ENCODE measurements at places on chromosomes 1 and 21.

GRCh38 chr1:227945891-227946623 lies 1.7 kb downstream of the WNT9A start:
- no peak for DNase-seq

- no peak for DNase-seq
These were observed 460.1 kb upstream of the RUNX1 start for GRCh38 chr21:35509001-35509704.

DNA sequence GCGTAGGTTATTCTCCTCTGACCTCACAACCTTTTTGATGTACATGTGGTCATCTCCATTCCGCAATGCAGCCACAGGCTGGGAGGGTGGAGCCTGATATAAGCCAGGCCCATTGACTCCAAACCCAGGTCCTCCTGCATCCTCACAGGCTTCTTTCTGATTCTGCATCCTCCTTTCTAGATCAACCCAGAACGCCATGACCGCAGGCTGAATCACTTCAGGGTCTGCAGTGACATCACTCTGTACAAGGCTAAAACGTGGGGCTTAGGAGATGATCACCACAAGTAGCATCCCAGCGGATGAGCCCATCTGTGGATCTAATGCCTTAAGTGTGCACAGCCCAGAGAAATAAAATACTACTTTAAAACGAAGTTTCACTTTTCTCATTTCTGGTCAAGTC lies 16.1 kb downstream of the EBNA1BP2 start:
- no peak for DNase-seq

- no peak for DNase-seq
These were observed 33.2 kb downstream of the STUM start for GRCh38 chr1:226581650-226582330.

DNA sequence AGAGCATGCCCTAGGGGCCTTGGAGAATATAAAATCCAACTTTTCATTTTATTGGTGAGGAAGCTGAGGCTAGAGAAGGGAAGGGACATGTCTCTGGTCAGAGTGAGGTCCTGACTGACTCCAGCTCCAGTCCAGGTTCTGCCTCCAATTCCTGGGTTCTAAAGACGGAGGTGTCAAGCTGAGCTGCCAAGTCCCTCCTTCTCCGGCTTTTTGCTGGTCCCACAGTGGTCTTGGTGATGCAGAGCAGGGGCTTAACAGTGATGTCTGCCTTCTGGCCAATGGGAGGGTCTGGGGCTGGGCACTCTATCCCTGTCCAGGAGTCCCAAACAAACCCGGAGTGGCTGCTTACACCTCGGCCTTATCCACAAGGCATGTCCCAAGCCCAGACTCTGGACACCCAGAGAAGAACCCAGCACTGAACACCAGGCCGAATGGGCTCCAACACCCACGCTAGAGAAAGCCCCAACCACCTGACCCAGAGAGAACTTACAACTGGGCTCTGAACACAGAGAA lies 104.8 kb downstream of the EBNA1BP2 start:
- no peak for DNase-seq

GRCh38 chr21:41064951-41065350 lies 103.0 kb upstream of the BACE2 start:
- DNase-seq: no peak

DNA sequence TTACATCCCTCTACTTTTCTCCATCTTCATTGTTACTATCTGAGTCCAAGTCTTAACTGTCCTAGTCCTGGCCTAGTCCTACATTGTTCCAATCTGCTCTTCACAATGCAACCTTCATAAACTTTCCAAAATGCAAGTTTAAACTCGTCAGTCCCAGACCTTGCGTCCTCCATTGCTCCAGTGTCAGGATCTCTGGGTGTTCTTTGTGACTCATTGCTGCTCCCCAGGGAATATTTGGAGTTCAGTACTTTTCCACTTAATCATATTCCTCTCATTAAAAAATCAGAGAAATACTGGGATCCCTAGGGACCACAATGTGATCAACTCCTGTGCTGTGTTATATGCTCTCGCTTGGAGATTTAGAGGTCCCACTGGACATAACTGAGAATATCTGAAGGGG lies 18.0 kb upstream of the KPRP start:
- no peak for DNase-seq

- no peak for DNase-seq
These were observed 63.3 kb upstream of the CR1L start for GRCh38 chr1:207581496-207582153.

DNA sequence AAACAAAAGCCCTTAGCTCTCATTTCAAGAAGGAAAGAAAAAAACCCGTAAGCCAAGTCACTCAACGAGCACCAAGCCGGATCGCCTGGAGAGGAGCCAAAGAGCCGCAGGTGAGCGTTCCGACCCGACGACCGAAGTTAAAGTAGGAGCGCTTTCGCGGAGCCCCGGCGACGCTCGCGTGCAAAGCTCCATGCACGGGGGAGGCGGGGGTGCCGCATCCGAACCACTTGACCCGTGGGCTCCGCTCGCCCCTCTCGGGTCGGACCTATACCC lies 382 bp downstream of the GPBP1L1 start:
- DNase-seq: no peak

GRCh38 chr1:198856601-198857000 lies 217.8 kb downstream of the PTPRC start:
- no peak for DNase-seq

DNA sequence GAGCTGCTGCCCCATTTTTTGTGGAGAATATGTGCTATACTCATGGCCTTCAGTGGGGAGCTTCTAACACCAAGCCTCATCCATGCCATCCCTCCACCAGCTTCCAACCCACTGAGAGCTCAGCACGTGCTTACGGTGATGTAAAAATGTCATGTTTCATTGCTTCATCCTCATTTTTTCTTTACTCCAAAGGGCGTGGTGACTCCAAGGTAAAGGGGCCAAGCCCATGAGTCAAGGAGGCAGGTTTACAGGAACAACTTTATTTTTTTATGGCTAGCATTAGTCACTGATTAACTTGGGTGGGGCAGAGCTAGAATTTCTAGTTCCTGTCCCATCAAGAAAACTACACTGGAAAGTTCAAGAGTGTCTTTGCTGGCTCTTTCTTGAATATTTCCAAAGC lies at the start of gene C1orf226:
C1orf226 (plus strand) TSS at position 346 of the 400 bp plus-strand sequence. CDS start 174 bp downstream, outside the sequence.
- DNase-seq: no peak

Measured in NCI-H446 treated with DMSO at 0.1 percent for 48 hours (cell line).